NCI-H187 (cell line): ENCODE measurements at places on chromosomes 6 and 20.
A peak's percentile ranks its signal among the peaks of the same experiment; 100 is the strongest.

- DNase-seq: no peak
These were observed 2.0 kb downstream of the HLA-F start for GRCh38 chr6:29724937-29725869.

DNA sequence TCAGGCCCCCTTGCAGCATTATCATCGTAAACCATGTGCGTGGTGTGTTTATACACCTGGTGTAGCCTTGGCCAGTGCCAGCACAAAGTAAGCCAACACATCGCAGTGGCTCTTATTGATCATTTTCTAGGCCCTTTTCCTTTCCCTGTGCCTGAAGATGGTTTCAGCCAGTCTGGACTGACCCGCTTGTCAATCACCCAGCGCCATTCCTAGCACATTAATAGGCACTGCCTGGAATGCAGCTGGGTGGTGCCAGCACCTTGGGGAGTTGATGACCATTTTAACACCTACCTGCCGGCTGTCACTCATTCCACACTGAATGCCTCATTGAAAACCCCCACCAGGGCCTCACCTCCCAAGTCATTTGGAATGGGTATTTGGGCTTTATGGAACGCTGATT is 4.9 kb upstream of the UQCC2 start:
- peak; percentile 28 for DNase-seq

- no peak for DNase-seq
These were observed 154.0 kb downstream of the TRIM27 start for GRCh38 chr6:28769626-28770402.

GRCh38 chr6:5143634-5144311 is 58.6 kb downstream of the PPP1R3G start:
- DNase-seq: peak; percentile 71

- DNase-seq: no peak
These were observed 152.7 kb downstream of the DLL1 start for GRCh38 chr6:170137911-170138910.

GRCh38 chr20:17431621-17432364 is 99.4 kb downstream of the BFSP1 start:
- DNase-seq: peak; percentile 8

DNA sequence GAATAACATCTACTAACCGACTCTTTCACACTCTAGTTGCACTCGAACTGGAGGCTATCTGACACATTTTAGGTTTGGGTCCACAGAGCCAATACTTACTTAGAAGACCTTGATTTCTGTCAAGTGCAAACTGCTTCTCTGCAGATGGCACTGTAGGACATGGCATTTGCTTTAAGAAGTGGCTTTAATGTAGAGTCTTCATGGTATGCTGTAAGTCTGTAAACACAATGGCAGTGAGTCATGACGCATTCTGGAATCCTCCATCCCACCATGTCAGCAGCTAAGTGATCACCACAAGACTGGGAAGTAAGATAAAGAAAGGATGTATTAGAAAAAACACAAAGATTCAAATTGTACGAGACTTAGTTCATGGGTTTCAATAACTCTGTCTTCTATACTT is 377.0 kb upstream of the NOX3 start:
- DNase-seq: peak; percentile 3

DNA sequence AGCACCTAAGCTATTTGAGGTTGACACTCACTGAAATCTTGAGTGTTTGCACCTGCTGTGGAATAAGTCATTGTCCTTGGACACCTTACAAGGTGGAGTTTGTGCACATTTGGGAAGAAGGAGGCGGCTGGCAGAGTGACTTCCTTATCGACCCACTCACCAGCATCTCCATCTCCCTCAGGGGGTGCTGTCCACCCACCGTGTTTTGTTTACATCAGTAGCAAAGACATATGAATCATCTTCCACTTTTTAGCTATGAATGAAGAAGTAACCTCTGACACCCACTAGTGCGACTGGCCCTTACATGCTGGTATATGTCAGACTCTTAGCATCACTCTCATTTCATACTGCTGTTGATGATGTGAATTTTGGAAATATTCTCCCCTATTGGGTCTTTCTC is 119.5 kb upstream of the SGK1 start:
- no peak for DNase-seq

GRCh38 chr6:129516005-129516404 is 194.0 kb downstream of the ARHGAP18 start:
- no peak for DNase-seq

DNA sequence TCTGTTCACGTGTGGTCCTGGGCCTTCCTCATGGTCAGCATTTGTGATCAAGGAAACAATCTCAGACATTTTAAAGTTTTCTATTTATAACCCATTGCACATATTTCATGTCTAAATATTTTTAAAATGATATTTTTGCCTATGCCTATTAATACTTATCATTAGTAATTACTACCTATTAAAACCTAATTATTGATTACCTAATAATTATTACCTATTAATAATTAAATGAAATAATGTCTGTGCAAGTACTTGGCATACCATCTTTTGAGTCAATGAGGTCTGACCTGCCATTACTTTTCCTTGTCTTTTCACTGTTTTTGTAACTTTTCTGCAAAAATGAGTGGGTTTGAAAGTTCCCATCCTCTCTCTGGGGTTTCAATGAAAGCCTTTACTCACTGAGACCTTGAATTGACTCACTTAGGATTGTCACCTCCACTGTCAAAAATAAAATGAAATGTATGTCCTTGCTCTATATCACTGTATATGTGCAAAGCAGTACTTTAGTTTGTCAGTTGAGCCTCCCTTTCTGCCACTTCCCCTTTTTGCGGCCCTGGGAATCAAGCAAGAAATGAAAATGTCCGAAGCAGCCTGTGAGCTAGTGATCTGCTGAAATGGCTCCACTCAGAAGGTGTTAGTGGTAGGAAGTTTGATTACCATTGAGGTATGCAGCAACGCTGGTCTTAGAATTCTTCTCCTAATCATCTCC is 87.8 kb downstream of the L3MBTL3 start:
- no peak for DNase-seq

GRCh38 chr6:170288852-170289179 is 2.1 kb downstream of the DLL1 start:
- no peak for DNase-seq

DNA sequence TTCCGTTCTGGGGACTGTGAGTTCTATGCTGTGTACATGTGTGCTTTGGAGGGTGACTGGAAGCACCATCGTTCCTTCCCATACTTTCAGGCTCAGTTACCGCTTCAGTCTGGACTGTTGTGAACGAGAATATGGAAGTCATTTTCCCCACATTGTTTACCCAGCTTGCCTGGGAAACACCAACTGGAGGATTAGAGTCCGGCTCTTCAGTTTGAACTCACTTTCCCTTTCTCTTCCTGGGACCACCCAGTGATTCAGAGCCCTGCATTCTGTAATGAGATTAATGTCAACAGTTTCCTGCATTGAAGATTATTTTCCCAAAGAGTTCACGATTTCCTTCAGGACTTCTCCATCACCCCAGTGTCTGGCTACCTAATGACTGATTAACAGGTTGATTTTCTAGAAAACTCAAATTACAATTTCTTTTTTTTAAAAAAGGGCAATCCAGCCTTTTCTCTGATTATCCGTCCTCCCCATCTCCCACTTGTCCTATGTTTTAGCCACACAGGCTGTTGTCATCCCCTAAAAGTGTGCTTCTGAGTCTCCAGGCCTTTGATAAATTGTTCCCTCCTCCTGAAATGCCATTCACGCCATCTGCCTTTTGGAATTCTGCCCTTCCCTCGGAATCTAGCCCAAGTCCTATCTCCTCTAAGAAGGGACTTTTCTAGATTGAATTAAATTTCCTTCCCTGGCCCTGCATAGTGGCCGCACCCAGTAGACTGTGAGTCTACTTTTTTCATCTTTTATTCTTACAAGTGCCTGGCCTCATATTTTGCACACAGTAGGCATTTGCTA is 3.3 kb upstream of the TAGAP start:
- DNase-seq: no peak

DNA sequence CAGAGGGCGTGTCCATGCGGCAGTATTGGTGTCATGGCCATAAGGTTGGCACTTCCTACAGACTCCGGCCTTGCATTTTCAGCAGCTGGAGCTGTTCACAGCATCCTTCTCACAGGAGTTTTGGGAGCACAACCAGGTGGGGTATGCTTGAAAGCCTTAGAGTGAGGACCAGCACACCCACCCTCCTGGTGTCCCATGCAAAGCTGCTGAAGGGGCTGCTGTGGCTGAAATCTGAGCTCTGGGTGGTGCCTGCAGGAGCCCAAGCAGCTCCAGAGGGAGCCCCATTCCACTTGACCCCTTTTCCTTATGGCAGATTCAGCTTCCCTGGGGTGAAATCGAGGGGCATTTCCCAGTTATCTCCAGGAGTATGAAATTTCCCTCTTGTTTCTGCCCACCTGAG is 74.0 kb upstream of the BHLHE23 start:
- DNase-seq: no peak

- no peak for DNase-seq
These were observed 21.5 kb upstream of the TAF4 start for GRCh38 chr20:62087227-62087626.

DNA sequence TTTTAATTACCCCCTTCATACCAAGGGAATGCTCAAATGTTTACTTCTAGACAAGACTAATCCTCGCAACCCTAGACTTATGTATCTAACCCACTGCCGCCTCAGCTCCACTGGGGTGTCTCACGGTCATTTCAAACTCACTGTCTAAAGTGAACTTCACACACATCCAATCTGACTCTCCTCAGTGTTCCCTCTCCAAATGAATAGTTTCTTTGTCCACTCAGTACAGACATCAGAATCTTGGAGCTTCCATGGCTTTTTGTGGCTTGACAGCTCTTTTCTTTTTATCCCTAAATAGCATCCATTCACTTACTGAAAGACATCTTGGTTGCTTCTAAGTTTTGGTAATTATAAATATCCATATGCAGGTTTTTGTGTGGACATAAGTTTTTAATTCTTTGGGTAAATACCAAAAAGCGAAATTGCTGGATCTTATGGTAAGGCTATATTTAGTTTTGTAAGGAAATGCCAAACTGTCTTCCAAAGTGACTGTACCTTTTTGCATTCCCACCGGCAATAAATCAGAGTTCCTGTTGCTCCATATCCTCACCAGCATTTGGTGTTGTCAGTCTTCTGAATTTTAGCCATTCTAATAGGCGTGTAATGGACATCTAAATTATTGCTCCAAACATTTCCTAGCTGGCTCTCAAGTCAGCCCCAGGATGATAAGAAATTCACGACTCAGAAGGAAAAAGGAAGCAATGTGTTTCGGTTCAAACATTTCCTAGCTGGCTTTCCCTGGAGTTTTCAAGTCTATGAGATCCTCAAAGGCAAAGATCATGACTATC is 73.1 kb downstream of the DNAAF9 start:
- DNase-seq: no peak

DNA sequence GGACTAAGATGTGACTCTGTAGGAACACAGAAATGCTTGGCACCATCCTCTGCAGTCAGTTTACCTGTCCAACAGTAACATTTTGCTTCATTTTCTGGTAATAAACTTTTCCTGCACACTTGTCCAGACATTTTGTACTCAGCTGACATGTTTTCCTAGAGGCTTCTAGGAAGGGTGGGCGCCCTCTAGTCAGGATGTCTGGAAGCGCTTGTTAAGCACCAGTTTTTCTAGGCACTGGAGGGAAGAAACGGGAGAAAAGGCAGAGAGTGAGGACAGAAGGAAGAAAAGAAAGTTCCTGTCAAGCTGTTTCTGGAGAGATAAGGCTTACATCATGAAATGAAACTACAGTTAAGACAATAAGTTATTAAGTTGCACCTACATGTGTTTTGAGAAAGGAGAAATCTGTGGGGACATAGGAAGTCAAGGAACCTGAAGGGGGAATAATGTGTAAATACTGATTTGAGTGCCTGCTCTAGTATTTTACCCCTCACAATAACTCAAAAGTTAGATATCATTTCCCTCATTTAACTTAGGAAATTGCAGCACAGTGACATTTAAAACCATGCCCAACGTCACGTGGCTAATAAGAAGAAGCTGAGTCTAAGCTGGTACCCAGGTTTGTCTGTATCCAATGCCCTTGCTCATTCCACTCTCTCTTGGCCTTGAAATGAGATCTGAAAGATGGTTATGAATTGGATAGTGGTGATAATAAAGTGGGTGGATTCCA is 42.7 kb upstream of the TNFRSF21 start:
- DNase-seq: no peak

DNA sequence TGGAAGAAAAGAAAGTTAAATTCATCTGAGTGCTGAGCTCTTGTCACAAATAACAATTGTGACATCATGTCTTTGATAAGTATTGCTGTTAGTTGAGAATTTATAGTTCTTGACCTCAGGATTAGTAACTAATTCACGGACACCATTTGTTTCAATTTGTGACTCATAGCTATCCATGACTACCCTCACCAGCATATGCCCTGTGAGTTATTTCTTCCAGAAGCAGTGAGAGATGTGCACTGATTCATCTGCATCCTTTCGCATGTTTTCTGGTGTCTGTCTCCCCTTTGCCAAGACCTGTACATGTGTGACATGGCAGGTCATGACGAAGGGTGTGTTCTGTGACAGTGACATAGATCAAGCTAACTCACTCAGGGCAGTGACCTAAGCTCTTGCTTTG is 86.9 kb downstream of the SOBP start:
- DNase-seq: no peak

DNA sequence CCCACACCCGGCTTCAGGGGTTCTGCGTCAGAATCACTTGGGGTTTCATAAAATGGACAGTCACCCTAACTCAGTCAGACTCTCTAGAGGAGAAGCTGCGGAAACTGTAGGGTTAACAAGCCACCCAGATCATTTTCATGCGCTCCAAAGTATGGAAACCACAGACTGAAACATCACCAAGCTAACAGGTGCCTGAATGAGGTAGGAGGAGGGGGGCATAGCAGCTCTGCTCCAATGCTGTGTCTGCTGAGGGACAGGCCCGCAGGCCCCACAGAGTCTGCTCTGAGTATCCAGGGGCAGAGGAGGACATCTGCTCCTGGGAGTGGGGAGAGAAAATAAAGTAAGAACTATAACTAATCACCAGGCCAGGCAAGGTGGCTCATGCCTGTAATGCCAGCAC is 97.1 kb upstream of the AKAP12 start:
- no peak for DNase-seq

- peak; percentile 35 for DNase-seq
These were observed 110.7 kb upstream of the PHACTR1 start for GRCh38 chr6:12605888-12606345.

- DNase-seq: no peak
These were observed 84.6 kb downstream of the ID4 start for GRCh38 chr6:19921786-19922185.

DNA sequence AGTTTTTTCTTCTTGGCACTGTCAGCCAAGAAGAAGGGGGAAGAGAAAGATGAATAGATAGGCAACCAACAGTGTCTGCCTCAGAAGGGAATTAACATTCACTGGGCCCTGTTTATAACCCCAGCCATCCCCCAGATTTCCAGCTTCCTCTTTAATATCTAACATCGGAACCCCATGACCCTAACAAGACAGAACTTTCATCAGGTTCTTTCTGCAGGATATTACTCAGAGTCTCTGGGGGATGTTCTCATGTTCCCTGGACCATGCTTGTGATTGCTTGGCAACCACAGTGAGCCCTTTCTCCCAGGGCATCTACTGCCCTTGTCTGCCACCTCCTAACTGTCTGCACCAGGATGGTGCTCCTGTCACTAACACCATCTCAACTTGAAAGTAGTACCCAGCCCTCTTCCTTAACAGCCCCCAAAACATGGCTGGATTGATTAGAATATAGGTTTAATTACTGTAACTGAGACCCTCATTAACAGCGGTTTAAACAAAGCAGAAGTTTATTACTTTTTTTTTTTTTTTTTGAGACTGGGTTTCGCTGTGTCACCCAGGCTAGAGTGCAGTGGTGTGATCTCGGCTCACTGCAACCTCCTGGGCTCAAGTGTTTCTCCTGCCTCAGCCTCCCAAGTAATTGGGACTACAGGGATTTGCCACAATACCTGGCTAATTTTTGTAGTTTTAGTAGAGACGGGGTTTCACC is 12.0 kb upstream of the PTPN1 start:
- no peak for DNase-seq
